ENCODE measurements at places on chromosomes 2 and 18. TPM values are rescaled to one million over a fixed set of nuclear protein-coding genes. Genes with fewer than 3 reads are reported as not detected.

Gene BOLA3
- 73.4 TPM for total RNA-seq

Gene FSHR
- 0.21 TPM for total RNA-seq

Gene ANKAR
- 5.6 TPM for total RNA-seq

Gene DSEL
- total RNA-seq, result 2.3 TPM

Gene MYL12B
- 205 TPM for total RNA-seq

Gene UGP2
- total RNA-seq, result 394 TPM

Gene PARD3B
- 7.9 TPM for total RNA-seq

DNA sequence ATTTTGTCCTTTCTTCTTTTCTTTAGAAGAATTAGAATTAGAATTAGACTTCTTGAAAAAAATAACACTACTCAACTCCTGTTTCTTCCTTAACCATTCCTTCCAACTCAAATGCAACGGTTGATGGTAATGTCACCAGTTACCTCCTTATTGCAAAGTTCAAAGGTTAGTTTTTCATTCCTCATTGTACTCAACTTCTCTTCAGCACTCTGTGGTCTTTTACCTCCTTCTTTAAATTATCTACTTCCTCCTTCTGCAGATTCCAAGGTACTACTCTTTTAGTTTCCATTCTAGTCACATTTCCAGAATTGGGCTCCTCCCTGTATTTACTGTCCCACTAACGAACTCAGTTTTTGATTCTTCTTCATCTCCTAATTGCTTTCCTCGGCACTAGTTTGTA, 700.7 kb downstream of the SATB2 start:
- H3K27me3 ChIP-seq, result no peaks in the 10 kb centered on the region
- H3K4me1 ChIP-seq, result no peaks in the 10 kb centered on the region
- H3K36me3 ChIP-seq, result no peaks in the 10 kb centered on the region

DNA sequence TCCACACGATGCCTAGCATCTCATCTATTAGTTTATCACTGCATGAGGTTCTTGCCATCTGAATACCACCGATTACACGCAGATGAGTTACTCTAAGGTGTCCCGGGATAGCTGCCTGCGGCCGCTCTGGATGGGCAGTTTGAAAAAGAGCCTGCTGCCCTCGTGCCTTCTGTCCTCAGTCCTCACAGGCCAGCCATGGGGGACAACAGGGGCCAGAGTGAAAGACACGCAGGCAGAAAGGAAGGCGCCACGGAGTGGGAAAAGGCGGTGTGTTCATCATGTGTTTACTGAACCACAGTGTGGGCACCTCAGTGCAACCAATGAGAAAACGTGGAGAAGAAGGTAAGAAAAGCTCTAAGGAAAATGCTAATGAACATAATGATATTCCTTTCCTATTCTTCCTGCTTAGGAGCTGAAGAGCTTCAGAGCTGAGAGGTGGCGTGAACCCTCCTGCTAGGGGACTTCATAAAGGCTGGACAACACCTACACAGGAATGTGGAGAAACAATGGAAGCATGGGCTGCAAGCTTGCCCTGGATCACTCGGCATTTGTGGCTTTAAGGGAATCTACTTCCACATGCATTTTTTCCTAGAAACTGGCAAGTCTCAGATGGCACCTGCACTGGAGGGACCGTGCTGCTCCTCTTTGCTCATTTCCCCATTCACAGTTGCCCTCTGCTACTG, 50.9 kb downstream of the CABYR start:
- no peaks in the 10 kb centered on the region for H3K36me3 ChIP-seq
- peaks cover 29% of the 10 kb centered on the region for H3K4me1 ChIP-seq
- no peak overlapping the region for H3K27ac ChIP-seq
- no peaks in the 10 kb centered on the region for H3K27me3 ChIP-seq
- DNase-seq, result no peak

- H3K4me1 ChIP-seq, result peaks cover 20% of the 10 kb centered on the region
- no peaks in the 10 kb centered on the region for H3K27me3 ChIP-seq
- no peaks in the 10 kb centered on the region for H3K36me3 ChIP-seq
- H3K4me3 ChIP-seq, result no peak overlapping the region
- H3K27ac ChIP-seq, result no peak overlapping the region
Observed at GRCh38 chr18:49359732-49360444, 100.6 kb downstream of the DYM start.

- peaks cover 24% of the 10 kb centered on the region for H3K4me1 ChIP-seq
- no peak overlapping the region for H3K27ac ChIP-seq
- no peak for DNase-seq
- peaks cover 21% of the 10 kb centered on the region for H3K27me3 ChIP-seq
- H3K36me3 ChIP-seq, result no peaks in the 10 kb centered on the region
Observed at GRCh38 chr2:45001869-45002385, 7.3 kb downstream of the SIX2 start.

GRCh38 chr18:25935356-25935755, 155.1 kb downstream of the SS18 start:
- no peak overlapping the region for H3K27ac ChIP-seq
- H3K4me1 ChIP-seq, result no peaks in the 10 kb centered on the region
- H3K4me3 ChIP-seq, result no peak overlapping the region
- H3K36me3 ChIP-seq, result no peaks in the 10 kb centered on the region
- no peak for DNase-seq

- no peaks in the 10 kb centered on the region for H3K27me3 ChIP-seq
- peak overlapping the region; percentile 70 for H3K4me3 ChIP-seq
- H3K36me3 ChIP-seq, result no peaks in the 10 kb centered on the region
- peak overlapping the region; percentile 79 for H3K27ac ChIP-seq
Observed at GRCh38 chr2:27627963-27628766, 647 bp downstream of the CCDC121 start.

GRCh38 chr2:241358470-241358869, 2.4 kb downstream of the FARP2 start:
- no peak for DNase-seq
- no peak overlapping the region for H3K27ac ChIP-seq
- H3K36me3 ChIP-seq, result peaks cover 5% of the 10 kb centered on the region
- peaks cover 19% of the 10 kb centered on the region for H3K4me1 ChIP-seq
- H3K4me3 ChIP-seq, result no peak overlapping the region

DNA sequence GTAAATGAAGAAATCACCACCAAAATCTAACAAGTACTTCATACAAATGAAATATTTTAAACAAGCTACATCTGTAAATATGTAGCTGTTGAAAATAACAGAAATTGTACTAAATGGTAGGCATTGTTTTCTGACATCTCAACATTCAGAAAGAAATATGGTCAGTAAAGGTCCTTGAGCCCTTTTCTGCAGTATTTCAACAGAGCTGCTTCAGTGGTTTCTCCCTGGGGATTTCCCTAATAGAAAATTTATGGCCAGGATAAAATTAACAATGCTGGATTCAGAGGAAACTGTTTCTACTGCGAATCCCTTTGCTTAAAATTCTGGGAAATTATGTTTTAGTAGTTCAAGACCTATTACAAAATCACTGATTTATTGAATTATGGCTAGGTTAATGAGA, 256.6 kb downstream of the PIEZO2 start:
- H3K27me3 ChIP-seq, result no peaks in the 10 kb centered on the region
- no peak overlapping the region for H3K27ac ChIP-seq
- no peak overlapping the region for H3K4me3 ChIP-seq
- no peaks in the 10 kb centered on the region for H3K36me3 ChIP-seq
- no peaks in the 10 kb centered on the region for H3K4me1 ChIP-seq
- no peak for DNase-seq

GRCh38 chr2:73896362-73897239, 3.8 kb downstream of the ACTG2 start:
- H3K4me1 ChIP-seq, result peaks cover 11% of the 10 kb centered on the region
- no peaks in the 10 kb centered on the region for H3K27me3 ChIP-seq
- H3K4me3 ChIP-seq, result no peak overlapping the region
- peak; percentile 21 for DNase-seq

- DNase-seq, result no peak
- no peaks in the 10 kb centered on the region for H3K4me1 ChIP-seq
- no peaks in the 10 kb centered on the region for H3K27me3 ChIP-seq
- H3K36me3 ChIP-seq, result no peaks in the 10 kb centered on the region
- H3K4me3 ChIP-seq, result no peak overlapping the region
Observed at GRCh38 chr2:1793001-1793867, 48.9 kb upstream of the PXDN start.

DNA sequence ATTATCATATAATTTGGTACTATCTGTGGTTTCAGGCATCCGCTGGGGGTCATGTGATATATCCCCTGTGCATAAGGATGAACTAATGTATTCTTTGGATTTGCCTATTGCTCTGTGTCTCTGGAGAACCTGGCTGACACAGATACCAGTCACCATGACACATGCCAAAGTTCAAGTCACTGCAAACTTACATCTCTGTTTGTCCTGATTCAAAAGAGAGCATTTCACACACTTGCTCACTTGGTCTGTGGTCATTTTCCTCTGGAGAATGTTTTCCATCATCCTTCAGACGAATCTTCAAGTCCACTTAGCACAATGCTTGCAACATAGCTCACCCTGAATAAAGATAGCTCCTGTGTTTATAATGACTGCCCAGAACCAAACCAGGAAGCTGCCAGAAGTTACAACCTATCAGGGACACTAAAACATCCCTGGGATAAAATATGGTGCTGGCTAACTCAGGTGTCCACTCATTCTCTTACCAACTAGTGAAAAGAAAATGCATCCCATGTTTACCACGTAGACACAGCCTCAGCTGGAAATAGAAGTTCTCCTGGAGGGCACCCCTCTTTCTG, 18.1 kb downstream of the SULT1C3 start:
- H3K4me3 ChIP-seq, result no peak overlapping the region
- H3K36me3 ChIP-seq, result no peaks in the 10 kb centered on the region
- DNase-seq, result no peak

Measured in heart right ventricle (tissue), 16 donors.